ENCODE measurements at places on chromosomes 5 and 9.
A peak's percentile ranks its signal among the peaks of the same experiment; 100 is the strongest.

GRCh38 chr9:118896324-118897000, 472.8 kb downstream of the BRINP1 start:
- no peak for DNase-seq

- DNase-seq = no peak
These were observed 427.4 kb downstream of the CETN3 start for GRCh38 chr5:89981878-89982773.

GRCh38 chr5:88665750-88666215, 217.2 kb downstream of the MEF2C start:
- DNase-seq = no peak

- no peak for DNase-seq
These were observed 64.7 kb downstream of the GGTA1 start for GRCh38 chr9:121434969-121435368.

DNA sequence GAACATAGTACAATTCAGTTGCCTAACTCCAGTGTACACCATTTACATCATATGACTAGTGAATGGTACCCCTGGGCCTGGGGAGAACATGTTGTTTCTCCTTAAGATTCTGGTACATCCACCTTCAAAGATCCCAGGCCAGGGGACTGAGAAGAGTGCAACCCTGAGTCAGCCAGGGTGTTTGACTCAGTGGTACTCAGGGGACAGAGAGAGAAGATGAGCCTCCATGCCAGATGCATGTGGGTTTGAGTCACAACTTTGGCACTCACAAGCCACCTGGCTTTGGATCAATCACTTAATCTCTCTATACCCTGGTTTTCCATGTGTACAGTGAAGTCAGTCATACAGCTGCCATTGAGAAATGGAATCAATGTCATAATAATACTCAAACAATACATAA, 53.7 kb downstream of the MAP1B start:
- DNase-seq = no peak

DNA sequence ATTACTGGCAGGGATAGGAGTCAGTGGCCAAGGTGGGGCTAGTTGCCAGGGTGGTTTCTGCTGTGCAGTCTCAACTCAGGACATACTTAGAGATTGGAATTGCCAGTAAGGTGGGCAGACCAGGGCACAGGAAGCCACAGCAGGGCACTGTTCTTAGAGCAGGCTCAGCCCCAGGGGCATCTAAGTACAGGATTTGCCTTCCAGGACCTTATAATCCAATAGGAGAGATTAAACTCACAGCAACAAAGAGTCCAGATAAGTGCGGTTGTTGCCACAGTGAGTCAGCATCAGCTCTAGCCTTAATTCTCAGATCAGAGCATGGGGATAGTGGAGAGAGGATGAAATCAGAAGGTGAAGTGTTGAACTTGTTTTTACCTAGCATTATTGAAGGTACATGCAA, 265.8 kb upstream of the TRPC7 start:
- no peak for DNase-seq

- no peak for DNase-seq
These were observed 500.4 kb downstream of the IRX1 start for GRCh38 chr5:4095918-4096630.

DNA sequence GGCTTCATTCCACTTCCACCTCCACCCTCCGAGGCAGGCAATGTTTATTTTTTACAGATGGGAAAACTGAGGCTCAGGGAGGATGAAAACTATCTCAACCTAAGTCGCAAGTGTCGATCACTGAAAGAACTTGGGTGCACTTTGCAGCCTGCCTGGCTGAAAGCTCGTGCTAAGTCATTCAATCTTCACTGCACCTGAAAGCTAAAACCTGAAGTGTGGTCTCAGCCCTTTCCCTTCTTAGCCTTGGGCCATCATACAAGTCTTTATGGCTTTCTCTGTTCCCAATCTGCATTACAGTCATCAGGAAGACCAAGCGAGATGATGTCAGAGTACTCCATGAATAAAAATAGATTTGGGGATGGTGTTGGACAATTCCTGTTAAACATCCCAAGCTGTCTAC, 1.0 kb upstream of the TNFSF8 start:
- DNase-seq = no peak

GRCh38 chr9:84314306-84314705, 26.3 kb downstream of the SLC28A3 start:
- DNase-seq = no peak

- DNase-seq = peak; percentile 34
These were observed 49.0 kb downstream of the PSD2 start for GRCh38 chr5:139844472-139845145.

GRCh38 chr9:135993409-135993742, 32.2 kb upstream of the UBAC1 start:
- DNase-seq = no peak

DNA sequence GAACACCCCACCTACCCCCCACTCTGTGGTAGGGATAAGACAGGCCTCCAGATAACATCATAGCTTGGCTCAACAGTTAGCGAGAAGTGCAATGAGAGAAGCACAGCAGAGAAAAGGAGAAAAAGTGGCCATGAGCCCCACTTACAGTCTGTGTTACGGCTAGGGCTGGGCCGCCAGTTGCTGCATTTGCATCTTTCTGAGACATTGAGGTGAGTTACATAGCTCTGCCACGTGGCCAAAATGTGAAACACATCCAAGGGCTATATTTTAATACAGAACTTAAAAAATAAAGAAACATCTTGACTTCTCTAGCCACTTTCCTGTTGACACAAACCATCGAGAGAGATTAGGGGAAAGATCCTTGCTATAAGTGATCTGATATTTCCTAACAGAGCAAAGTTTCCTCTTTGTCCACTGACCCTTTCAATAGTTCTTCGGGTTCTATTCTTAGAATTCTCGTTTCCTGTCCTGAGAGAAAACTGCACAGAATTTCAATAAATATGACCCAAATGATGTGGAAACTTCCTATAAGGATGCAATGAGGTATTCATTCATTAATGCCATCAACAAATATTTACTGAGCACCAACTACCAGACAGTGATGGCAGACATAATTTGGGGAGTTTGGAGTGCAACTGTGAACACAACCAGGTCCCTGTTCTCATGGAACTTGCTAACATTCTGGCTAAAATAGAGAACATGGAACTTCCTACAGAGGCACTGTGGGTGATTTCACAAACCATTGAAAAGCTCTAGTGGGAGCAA, 3.2 kb upstream of the TLE4 start:
- DNase-seq = no peak

DNA sequence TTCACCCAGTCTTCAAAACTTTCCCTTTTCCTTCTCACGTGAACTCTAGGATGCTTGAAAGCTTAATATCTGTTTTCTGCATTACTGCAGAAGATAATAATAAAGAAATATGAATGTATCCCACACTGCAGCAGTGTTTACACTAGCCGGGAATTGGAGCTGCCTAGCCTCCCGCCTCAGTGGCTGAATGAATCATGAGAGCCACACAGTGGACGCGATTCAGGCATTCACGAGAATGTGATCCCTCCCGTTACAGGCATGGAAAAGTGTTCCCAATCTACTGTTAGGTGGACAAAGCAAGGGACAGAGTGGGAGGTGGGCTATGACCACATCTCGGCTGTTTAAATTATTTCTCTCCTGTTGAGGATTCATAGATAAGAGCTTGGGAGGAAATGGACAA, 69.4 kb upstream of the CTSL start:
- no peak for DNase-seq

DNA sequence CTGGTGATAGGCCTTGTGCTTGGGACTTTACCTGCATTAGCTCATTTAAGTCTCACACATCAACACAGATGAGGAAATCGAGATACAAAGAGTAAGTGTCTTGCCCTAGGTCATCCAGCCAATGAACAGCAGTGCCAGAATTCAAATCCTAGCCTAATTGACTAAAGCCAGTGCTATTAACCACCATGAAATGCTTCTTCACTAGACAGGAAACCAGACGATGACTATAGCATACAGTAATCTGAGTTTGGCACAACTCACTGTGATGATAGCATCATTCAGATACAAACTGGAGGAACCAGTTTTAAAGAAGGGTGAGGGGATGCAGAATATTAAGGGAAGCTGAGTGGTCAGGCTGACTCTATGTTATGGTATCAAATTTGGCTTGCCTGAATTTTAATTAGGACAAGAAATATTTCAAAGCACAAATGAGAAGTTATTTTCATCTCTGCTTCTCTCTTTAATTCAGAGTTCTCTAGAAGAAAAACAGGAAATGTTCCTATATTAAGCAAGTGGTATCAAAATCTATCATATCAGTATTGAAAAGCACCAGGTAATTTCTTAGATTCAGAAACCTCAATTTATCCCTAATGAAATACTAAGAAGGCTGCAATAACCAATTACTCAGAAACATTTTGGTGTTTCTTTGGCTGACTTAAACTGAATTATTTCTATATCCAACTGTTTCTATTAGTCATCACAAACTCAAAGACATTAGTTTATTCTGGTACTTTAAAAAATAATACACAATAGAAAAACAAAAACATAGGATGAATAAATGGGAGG, 147.0 kb upstream of the RASA1 start:
- no peak for DNase-seq

DNA sequence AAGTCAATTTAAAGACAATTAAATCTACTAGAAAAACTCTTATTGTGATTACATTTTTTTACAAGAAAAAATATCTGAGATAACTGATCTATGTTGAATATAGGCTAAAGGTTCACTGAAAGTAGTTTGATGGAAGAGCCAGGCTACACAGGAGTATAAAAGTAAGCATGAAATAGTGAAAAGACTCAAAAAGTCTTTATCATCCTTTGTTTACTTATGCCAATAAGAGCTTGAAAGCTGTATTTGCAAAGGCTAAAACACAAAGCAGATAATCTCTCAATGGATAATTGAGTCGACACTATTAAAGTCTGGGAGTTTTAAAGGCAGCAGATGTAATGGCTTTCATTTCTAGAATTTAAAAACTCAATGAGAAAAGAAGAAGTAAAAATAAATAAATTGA, 42.0 kb downstream of the SSBP2 start:
- DNase-seq = no peak

DNA sequence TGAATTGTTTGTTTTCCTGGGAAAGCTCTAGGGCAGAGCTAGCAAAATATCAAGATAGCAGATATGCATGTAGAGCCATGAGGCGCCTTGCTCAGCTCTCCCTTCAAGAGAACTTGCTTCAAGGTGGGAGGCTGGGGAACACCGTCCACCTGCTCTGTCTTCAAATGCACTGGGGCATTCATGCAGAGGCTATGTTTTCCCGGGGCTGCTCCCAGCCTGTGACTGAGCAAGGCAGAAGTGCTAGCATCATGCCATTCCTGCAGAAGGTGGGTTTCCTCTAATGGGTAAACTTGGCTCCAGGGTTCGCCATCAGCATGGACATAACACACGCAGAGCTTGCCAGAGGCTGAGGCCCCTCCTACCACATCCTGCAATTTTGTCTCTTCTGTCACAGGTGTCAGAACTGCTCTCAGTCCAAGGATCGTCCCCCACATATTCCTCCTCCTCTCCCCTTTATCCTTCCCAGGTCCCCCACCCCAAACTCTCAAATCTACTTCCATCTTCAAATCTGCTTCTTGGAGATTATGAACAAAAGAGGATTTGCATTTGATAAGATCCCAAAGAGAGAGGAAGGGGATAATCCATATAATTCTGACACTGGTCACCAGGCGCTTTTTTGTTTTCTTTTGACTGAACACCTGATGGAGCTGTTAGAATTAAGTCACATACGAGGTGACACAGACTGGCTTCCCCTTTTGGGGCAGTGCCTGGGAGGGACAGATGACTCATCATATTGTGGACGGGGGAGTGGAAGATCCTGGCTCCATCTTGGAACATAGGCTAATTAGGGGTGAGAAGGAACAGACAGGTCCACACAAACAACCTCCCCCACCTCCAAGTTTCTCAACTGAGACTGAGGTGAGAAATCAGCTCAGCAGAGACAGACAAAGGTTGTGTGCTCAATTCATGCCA, 85.0 kb upstream of the TAF11L2 start:
- DNase-seq = no peak

GRCh38 chr9:123437201-123437600, 81.2 kb downstream of the CRB2 start:
- no peak for DNase-seq

- DNase-seq = peak; percentile 75
These were observed at the start of gene FAM120A for GRCh38 chr9:93450945-93451815. Gene FAM120A, plus strand, starts transcription at chr9:93451685. Its CDS starts 231 bp downstream, at chr9:93451916.

- no peak for DNase-seq
These were observed 2.2 kb upstream of the TMEM210 start for GRCh38 chr9:137173796-137174664.

GRCh38 chr9:112487008-112487798, 576 bp downstream of the KIAA1958 start:
- peak; percentile 15 for DNase-seq

DNA sequence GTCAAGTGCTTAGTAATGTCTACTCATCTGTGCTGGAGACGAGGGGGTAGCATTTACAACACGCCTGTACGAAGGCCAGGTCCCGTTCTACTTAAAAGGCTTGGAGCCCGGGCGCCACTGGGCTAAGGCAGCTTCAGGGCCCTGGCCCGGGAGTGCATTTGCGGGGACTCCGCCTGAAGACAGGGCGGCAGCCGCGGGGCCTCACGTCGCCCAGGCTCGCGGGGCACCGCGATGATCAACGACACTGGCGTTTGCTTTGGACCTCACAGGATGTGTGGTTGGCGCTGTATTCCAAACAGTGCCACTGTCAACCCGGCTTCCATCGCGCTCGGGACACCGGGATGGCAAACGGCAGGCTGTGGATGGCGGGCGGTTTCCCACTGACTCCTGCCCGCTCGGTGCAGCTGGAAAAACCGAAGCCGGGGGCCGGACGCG, 1.1 kb upstream of the TENT4A start:
- peak; percentile 29 for DNase-seq

- no peak for DNase-seq
These were observed 228.3 kb upstream of the TARS1 start for GRCh38 chr5:33212439-33212838.

Measured in T-helper 22 cell (primary cell).